Left colon (tissue), 2 donors: ENCODE measurements at places on chromosomes 11 and 22. TPM values are rescaled to one million over a fixed set of nuclear protein-coding genes. Genes with fewer than 3 reads are reported as not detected.

The CCDC188 gene
- 1.5 TPM for total RNA-seq

The TRIM49 gene
- not detected for total RNA-seq

The RAG1 gene
- total RNA-seq, result 2.5 TPM

The P2RX6 gene
- 0.73 TPM for total RNA-seq

The CCDC116 gene
- 0.53 TPM for total RNA-seq
